Stimulated activated CD8-positive, alpha-beta memory T cell treated with anti-CD3 and anti-CD28 coated beads, Interleukin-2, amount 100 ng/mL, for 48 hours (primary cell): ENCODE measurements at places on chromosomes 2 and 18.

DNA sequence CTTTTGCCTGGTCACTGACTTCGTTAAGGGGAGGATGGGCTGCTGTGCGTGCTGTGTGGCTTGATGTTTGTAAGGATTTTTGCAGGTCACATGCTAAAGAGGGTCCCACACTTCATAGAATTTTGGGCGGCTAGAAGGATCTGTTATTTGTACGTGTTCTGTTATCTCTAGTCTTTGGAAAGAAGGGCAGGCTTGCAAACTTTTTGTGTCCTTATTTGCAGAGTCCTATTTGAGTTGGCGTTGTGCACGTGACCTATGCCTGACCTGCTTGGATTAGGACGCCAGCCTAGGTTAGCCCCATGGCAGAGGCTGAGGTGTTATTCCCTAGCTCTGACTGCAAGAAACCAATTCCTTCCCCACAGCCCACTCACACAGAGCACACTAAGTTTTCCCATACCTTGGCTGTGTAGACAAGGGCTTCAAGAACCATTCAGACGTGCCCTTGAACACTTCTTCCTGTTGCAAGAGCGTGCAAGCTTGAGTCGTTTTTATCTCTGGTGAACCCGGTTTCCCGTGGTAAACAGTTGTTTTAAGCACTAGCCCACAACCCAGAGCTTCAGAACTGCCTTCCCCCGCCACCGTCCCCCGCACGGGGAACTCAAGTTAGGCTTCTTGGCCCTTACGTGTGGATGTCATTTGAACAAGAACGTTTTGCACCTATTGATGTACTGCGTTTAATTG is 94.6 kb downstream of the LDLRAD4 start:
- DNase-seq: no peak

GRCh38 chr2:8297376-8298231 is 384.3 kb upstream of the ID2 start:
- DNase-seq: no peak

- no peak for DNase-seq
Observed at GRCh38 chr2:42091671-42092070, 43.9 kb downstream of the PKDCC start.

- DNase-seq: no peak
Observed at GRCh38 chr2:9844576-9844975, 1.3 kb downstream of the TAF1B start.

DNA sequence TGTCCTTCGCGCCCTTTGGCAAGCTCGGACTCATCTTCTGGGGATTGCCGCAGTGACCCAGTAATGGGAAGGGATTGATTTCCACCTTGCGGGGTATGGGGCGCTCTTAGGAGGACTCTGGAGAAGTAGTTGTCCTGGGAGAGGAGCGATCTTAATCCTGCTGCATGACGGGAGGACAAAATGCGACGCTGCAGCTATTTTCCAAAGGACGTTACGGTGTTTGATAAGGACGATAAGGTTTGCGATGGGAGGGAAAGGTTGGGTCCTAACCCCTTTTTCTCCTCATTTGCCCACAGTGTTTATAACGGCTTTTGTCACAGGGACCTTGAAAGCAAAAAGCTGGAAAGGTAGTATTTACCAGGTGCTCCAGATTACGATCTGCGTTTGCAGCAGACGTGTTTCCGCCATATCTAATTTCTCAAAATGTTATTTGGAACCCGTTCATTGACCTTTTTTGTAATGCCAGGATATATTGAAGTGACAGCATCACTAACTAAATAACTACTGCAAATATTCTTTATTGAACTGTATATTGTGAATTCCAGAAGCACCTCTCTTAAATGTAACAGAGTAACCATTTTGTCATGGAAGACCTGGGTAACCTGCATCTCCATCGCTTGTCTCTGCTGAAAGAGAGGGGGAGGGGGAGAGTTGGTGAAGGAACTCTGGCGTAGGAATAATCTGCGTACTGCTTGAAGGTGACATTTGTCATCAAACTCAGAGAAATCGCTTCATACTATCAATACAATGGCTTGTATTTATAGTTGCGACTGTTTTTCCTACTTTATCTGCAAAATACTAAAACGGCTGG is 590 bp downstream of the MDH1 start:
- DNase-seq: no peak

DNA sequence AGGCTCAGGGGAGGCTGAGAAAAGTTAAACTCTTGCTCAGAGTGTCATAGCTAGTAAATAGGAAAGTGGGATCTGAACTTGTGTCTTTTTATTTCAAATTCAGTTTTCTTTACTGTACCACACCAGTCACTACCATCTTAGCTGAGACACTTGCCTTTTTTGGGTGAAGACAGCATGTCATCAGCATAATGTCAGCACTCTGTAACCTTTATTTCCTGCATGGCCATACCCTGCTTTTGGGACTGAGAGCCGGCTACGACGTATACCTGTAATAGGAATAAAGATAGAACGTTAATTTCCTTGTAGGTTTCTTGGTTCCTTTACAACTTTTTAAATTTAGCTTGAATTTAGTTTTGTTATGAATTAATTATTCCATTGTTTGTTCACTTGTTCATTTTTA is 202.8 kb downstream of the BABAM2 start:
- no peak for DNase-seq

DNA sequence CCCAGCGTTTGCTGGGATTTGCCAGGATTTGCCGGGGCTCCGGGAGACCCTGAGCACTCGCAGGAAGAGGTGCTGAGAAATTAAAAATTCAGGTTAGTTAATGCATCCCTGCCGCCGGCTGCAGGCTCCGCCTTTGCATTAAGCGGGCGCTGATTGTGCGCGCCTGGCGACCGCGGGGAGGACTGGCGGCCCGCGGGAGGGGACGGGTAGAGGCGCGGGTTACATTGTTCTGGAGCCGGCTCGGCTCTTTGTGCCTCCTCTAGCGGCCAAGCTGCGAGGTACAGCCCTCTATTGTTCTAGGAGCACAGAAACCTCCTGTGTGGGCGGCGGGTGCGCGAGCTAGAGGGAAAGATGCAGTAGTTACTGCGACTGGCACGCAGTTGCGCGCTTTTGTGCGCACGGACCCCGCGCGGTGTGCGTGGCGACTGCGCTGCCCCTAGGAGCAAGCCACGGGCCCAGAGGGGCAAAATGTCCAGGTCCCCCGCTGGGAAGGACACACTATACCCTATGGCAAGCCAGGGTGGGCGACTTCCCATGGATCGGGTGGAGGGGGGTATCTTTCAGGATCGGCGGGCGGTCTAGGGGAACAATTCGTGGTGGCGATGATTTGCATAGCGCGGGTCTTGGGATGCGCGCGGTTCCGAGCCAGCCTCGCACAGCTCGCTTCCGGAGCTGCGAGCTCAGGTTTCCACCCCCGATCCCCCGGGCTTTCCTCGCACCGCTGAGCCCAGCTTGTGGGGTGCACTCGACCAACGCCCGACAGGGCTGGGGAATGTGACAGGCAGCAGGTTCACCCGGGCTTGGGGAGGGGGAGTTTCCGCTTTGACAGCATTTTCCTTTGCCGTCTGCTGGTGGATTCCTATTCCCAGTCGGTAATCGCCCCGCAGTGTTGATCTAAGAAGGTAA is 2.8 kb downstream of the ONECUT2 start:
- DNase-seq: peak; percentile 71

DNA sequence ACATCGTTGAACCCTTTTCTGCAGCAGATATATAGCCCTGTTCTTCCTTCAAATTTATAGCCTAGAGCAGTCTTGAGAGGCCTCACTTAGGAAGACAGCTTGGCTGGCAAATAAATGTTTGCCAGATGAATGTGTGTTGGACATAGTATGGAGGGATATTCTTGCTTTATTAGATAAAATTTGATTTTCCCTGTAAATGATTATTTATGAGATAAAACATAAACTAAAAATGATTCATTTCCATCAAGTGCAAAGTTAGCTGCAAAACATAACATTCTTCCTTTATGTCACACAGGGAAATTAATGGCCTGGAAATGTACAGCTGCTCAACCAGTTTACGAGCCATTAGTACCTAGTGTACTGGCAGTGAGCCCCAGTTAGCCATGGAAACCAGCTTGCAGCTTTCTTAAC is 82.5 kb downstream of the LIMS1 start:
- DNase-seq: no peak

GRCh38 chr2:25521126-25521525 is 152.3 kb downstream of the DTNB start:
- no peak for DNase-seq

DNA sequence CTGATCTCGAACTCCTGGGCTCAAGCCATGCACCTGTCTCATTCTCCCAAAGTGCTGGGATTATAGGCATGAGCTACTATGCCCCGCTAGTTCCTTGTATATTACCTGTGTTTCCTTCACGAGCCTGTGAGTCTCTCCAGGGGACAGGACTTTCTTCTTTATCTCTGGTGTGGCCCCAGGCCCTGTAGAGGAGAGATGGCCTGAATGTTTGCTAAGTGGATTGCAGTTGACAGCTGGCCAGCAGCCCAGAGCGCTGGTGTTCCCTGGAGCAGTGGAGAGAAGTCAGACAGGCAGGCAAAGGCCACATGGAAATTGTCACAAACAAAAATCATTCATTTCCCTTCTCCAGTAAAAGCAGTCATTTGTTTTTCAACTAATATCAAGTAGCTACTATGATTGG is 17.9 kb downstream of the LPIN1 start:
- DNase-seq: no peak

GRCh38 chr2:207235621-207236020 is 69.9 kb upstream of the KLF7 start:
- DNase-seq: no peak
